ENCODE measurements at places on chromosomes 12 and 14. TPM values are rescaled to one million over a fixed set of nuclear protein-coding genes. Genes with fewer than 3 reads are reported as not detected.

- no peak for DNase-seq
Measured at GRCh38 chr12:124639122-124639806, 71.9 kb upstream of the NCOR2 start.

GRCh38 chr12:29208936-29209701 lies 60.0 kb downstream of the FAR2 start:
- DNase-seq = no peak

Gene PLXNC1
- total RNA-seq = 11.3 TPM

DNA sequence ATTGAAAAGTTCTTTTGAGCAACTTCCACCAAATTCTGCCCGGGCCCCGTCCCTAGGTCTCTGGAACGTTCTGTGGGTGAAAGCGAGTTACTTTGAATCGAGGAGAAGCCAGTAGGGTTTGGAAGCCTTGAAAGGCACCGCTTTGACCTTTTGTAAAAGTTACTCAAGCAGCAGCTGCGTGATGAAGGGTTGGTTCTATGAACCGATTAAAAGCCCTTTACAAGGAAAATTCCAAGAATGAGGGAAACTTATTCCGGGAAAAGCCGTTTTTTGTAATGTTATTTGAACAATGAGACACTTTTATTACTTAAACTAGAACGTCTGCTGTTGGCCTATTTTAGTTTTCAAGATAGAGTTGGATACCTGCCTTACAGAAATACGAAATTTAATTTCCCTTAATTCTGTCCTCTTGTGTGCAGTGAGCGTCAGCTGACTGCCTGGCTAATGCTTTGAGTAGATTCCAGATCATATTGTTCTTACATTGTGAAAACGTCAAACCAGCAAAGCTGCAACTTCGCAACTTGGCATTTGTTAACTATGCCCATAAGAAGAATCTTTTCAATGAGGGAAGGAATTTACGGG lies 906 bp downstream of the LARP4 start:
- no peak for DNase-seq

- no peak for DNase-seq
Measured at GRCh38 chr12:110246636-110247339, 34.3 kb upstream of the ATP2A2 start.

Gene PTPN6
- 313 TPM for total RNA-seq

GRCh38 chr14:35404449-35405303 lies at the start of gene NFKBIA:
Gene NFKBIA (minus strand): TSS chr14:35404749. CDS start chr14:35404644, 105 bp downstream.
- peak; percentile 98 for DNase-seq

- no peak for DNase-seq
Measured at GRCh38 chr12:52975204-52975603, 26.3 kb downstream of the KRT18 start.

GRCh38 chr12:55933799-55934742 lies 3.1 kb downstream of the DGKA start:
- no peak for DNase-seq

GRCh38 chr12:130992979-130993538 lies 39.4 kb downstream of the ADGRD1 start:
- no peak for DNase-seq

GRCh38 chr14:105283028-105283427 lies 17.8 kb downstream of the BRF1 start:
- no peak for DNase-seq

DNA sequence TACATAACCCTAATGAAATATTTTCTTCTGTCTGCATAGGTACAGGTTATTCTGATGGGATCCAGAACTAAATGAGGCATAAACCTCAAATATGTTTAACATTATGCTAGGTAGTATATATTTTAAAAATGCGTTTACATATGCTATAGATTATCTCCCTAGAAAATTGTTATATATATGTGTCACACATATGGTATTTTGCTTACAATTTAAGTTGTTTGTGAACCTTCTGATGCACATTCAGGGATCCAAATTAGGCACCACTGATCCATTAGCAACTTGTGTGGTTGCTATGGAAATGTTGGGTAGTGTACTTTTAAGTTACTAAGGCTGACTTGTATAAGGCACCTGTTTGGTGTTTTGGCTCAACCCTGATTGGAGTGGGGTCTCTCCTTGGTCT lies 456.7 kb downstream of the AEBP2 start:
- no peak for DNase-seq

DNA sequence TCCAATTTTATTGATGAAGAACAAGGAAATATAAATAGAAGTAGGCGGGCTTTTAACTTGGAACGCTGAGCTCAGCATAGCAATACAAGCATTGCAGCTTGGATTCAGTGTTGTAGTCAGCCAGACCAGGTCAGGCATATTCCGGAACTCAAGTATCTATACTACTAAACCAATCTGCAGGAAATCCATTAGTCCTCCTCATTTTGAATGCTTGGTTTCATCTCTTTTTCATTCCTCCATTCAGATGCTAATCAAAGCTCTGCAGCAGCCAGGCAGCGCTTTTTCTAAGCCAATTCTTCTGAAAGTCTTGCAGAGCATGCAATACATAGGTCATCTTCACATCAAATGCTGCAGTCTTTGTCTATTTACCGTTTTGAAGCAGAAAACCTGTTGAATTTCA lies 49.0 kb downstream of the KIF21A start:
- no peak for DNase-seq

Gene PRB2
- total RNA-seq = not detected

DNA sequence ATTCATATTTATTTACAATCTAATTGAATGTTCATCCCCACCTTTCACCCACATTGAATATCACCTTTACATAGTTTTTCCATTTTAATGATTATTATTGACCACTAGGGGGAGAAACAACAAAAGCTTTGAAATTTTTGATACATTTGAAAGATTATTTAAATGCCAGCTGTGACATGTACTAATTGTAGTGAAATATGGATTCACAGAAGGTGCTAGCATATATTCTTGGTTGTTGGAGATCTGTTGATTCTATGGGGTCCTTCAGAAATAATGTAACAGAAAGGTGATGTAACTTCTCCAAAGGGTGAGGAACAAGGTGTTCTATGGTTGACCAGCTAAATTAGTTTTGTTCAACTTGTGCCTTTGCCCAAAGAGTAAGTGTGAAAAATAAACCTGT lies 22.4 kb upstream of the GPR33 start:
- DNase-seq = no peak

DNA sequence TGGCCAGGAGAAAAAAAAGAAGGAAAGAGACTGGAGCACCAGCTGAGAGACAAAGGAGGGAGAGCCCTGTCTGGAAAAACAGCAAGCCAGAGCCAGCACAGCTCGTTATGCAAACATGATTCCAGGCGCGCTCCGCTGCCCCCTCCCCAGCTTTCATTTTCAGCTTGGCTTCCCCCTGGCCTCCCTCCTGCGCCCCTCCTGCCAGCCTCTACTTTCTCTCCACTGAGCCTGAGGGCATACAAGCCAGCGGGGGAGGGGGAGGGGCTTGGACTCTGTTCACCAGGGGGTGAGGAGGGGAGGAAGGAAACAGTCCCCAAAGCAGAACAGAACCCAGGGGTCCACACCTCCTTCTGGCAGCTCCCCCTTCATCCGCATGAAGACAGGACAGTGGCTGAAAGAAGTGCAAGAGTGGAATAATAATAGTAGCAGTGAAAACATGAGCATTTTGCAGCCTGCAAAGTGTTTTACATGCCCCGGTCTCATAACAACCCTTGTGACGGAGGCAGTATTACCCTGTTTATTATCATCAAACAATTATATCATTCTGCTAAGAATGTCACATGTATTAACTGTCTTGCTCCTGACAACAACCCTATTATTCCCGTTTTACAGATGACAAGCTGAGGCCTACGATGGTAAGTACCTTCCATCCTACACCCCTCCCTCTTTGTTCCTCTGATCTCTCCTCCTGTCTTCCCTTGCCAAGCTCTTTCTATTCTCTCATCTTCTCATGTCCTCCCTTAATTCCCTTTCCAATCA lies 24.2 kb downstream of the SMUG1 start:
- no peak for DNase-seq

DNA sequence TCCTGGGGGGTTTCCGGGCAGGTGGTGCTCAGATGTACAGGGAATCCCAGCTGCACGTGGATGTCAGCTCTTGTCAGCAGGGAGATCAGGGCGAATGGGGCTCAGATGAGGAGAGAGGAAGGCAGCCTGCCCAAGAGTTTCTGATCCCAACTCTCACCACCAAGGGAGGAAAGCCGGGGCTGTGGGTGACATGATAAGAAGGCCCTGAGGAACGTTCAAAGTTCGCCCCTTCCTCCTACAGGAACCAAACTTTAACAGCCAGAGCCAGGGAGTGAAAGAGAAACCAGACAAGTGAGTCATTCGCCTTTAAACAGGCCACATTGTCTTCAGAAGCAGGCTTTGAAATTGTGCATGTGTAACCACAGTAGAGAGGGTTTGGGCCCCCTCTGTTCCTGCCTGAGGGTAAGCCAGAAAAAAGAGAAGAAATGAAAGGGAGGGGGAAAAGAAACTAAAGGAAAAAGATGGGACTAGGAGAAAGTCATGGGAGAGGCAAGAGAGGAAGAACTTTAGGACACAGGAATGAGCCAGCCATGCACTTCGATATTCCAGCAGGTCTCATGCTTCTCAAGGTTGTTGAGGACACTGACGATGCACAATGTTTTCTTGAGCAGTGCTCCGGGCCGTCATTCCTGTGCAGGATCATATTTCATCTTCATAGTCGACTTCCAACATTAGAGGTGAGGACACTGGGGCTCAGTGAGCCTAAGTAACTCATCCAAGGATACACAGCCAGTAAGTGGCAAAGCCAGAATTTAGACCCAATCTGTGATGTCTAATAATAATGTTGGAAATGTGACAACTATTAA lies 691.4 kb upstream of the TBX3 start:
- peak; percentile 8 for DNase-seq

- no peak for DNase-seq
Measured at GRCh38 chr12:20463913-20464524, 95.7 kb downstream of the PDE3A start.

Gene TAS2R8
- total RNA-seq = not detected

- DNase-seq = no peak
Measured at GRCh38 chr14:54411371-54411770, 14.6 kb downstream of the CDKN3 start.

Measured in activated T-cell treated with anti-CD3 and anti-CD28 coated beads, Interleukin-2, amount 50 U/mL, for 72 hours (primary cell).